ENCODE measurements at places on chromosomes 5 and 9.

DNA sequence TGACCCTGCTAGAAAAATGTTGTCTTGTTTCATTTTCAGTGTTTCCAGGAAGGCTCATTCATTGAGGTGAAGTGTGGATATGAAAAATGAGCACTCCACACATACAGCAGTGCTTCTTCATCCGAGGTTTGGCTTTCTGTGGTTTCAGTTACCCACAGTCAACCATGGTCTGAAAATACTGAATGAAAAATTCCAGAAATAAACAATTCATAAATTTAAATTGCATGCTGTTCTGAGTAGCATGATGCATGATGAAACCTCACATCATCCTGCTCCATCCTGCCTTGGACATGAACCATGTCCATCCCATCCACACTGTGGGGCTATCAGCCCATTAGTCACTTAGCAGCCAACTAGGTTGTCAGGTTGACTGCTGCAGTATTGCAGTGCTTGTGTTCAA, 10.4 kb upstream of the SLC45A2 start:
- no peak for DNase-seq

DNA sequence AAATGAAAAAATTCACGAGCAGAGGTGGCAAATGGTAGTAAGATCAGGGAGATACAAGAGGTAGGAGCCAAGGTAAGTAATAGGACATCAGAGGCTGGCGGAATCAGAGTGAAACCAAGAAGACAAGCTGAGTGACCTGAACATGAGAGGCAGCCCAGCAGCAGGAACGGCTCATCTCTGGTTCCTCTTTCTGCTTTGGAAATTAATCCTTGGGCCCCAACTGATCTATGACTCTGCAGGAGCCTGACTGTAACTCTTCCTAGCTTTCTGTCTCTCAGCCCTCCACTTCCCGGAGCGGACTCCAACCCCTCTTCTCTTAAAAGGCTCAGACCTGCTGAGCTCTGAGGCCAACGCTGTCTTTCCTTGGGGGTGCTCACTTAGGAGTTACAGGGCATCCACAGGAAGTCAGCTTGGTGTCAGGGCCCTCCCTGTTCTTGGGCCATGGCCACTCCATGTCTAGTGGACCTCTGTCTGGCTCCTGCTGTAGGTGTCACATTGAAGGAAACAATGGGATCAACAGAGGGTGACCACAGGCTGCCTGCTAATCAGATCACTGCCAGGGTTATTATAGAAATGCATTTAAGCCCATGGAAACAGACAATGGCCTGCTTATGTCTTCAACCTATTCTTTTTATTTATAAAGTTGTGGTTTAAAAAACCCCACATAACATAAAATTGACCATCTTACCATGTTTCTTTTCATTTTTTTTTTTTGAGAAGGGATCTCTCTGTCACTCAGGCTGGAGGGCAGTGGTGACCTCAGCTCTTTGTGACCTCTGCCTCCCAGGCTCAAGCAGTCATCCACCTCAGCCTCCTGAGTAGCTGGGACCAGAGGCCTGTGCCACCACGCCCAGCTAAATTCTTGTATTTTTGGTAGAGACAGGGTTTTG, 22.5 kb upstream of the SHB start:
- no peak for DNase-seq

DNA sequence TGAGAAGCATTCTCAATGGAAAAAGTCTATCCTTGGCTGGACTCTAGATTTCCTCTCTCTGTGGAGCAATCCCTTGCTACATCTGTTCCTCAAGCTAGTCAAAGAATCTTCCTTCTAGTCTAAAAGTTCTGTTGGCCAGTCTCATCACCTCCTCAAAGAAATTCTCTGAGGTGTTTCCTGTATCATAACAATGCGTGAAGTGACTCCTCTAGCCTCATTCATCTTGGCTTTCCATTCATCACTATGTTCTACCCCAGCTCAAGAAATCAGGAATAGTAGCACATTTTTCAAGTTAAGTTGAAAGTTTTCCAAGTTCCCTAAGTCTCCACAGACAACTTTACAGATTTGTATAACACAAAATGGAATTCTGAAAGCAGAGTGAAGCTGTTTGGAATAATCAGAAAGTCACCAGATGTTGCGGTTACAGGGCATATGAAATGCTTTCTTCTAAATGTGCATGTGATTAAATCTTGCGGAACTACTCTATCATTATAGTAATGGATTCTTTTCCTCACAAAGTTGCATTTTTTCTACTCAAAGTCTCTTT, 176.6 kb upstream of the FREM1 start:
- no peak for DNase-seq

DNA sequence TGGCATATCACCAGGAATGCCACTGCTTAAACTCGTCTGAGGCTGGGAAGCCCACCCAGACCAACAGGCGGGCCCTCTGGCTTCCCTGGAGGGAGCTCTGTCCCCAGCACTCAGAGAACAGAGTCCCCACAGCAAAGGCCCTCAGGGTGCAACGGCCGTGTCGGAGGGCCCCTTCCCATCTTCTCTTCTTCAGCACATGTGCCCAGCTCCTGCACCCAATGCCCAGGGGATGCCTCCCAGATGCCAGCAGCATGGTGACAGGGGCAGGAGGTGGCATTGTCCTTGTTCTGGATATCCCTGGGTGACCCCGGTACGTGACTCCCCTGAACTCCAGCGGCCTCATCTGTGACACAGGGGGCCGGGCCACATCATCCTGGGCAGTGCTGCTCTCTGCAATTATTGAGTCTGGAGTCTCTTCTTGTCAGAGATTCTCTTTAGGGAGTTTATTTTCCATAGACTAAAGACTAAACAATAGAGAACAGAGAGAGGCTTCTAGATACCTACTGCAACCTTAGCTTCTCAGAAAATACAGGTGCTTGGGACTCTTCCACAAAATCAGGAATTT, 13.6 kb upstream of the OLFM1 start:
- DNase-seq: no peak

DNA sequence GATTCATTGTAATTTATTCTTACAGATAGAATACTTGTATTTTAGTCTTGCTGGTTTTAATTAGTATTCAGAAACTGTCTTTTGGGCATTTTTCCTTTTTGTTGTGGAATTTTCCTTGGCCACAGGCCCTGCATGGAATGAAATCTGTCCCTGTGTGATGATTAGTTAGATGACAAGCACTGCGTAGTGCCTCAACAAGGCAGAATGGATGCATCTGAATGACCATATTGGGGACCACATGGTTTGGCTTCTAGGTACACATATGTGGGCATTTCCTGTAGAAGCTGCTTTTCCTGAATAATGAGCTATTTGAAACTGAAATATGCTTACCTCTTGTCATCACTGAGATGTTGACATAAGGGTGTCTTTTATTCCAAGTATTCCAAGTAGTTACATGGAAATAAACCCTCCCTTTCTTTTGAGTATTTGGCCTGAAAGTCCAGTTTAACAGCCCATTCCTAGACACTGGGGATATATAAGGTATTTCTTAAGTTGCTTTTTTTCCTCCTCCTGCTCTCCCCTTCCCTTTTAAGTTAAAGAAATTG, 147.3 kb downstream of the YTHDC2 start:
- DNase-seq: no peak

- DNase-seq: no peak
These were observed 62.8 kb upstream of the SUB1 start for GRCh38 chr5:32522429-32523143.

GRCh38 chr5:123217173-123217572, 128.1 kb downstream of the PRDM6 start:
- no peak for DNase-seq

DNA sequence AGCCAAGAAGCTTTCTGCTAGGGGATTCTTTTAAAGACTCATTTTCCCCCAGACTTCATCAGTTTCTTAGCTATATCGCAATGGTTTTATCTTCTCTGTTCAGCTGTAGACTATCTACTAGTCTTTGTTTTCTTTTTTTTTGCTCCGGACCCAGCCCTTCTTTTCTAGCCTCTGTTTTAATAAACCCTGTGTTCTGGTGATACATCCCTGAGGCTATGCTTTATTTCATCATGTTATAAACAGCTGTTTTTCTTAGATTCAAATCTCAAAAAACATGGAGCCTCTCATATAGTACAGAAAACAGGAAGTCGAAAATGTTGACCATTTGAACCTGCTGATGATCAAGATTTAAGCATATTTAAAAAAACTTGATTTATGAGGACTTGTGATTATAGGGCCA, 37.8 kb downstream of the SCGB3A1 start:
- DNase-seq: no peak

- DNase-seq: peak; percentile 56
These were observed 64.0 kb downstream of the SECISBP2 start for GRCh38 chr9:89382026-89382986.

- DNase-seq: no peak
These were observed 148.3 kb downstream of the RPS23 start for GRCh38 chr5:82129723-82130285.

GRCh38 chr5:173733425-173733824, 117.0 kb upstream of the BOD1 start:
- DNase-seq: no peak

- no peak for DNase-seq
These were observed 322.8 kb downstream of the ZSWIM6 start for GRCh38 chr5:61654876-61655275.

GRCh38 chr5:116488356-116489041, 86.1 kb downstream of the SEMA6A start:
- DNase-seq: no peak

GRCh38 chr9:76713381-76713780, 50.9 kb upstream of the PCA3 start:
- DNase-seq: no peak

DNA sequence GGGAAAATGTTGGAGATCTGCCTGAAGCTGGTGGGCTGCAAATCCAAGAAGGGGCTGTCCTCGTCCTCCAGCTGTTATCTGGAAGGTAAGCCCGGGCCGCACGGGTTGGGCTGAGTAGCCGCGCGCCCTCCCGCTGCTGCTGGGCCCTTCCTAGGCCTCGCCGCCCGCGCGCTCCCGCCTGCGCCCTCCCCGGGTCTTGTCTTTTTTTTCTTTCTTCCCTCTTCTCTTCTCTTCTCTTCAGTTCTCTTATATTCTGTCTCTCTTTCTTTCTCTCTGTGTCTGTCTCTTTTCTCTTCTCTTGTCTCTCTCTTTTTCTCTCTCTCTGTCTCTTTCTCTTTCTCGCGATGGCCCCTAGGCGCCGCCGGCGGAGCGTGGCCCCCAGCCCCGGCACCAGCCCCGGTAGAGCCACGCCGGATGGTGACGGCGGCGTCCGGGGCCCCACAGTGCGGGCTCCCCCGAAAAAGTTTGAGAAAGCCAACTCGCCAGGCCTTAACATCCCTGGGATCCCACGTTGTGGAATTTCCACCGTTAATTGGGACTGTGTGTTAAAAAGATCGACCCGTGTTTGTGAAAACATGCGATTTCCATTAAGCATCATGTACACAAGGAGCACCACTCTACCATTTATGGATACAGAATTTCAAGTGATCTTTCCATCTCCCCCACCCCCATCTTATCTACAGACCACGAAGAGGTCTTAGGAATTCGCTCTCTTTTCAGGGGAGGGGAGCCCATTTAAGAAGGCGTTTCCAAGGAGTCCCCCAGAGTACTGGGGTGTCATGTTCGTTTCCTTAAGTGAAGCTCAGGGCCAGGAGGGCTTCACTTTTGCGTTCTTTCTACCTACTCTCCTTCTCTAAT, 616 bp downstream of the ABL1 start:
- DNase-seq: peak; percentile 53
